Stimulated activated CD4-positive, alpha-beta T cell treated with anti-CD3 and anti-CD28 coated beads, Interleukin-4, amount 100 ng/mL, for 4 hours (primary cell): ENCODE measurements at places on chromosomes 3 and 15.

GRCh38 chr15:63232943-63233342, 43.5 kb downstream of the RAB8B start:
- no peak for DNase-seq

GRCh38 chr15:27123808-27124207, 152.8 kb downstream of the GABRG3 start:
- no peak for DNase-seq

DNA sequence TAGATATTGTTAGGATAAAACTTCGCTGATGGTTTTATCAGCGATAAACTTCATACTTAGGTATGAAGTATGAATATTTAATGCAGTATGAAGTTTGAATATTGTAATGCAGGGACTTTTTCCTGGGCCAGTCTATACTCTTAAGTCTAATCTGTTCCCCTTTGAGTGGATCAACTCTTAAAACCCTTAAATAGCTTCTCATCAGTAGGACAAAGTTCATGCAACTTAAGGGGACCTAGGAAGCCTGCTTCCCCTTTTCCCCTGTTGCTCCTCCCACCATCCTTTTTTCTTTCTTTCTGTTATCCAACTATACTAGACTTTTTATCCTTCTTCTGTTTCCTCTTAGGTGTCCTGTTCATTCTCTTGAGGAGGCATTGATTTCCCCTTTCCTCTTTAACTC, 78.7 kb downstream of the MITF start:
- DNase-seq, result no peak

DNA sequence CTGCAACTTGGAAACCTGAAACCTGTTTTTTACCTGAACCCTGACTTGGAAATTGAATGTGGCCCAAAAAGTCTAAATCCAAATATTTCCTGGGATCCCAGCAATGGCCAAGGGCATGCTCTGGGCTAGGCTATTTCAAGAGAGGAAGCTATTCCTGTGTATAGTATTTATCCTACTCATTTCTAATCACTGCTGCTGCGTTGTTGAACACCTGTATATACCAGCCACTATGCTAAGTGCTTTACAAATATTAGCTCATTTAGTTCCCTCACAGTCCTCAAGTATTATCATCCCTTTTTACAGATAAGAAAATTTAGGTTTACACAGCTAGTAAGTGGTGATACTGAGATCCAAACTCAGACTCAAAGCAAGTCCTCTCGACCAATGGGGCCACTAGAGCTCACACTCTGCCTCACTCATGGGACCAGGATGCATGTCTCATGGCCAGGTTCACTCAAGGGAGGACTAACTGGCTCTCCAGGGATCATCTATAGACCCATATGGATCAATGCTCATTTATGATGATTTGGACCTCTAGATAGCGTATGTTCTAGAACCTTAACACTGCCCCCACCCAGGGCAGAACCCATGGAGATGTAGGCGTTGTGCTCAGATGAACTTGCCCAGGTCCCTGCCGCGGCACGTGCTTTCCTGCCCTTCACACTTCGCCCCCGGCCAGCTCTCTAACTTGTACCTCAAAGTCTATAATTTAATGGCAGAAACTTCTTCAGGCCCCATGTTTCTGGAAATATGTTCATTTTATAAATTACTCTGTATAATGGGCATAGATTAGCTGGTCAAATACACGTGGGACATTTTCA, 2.6 kb upstream of the CCR4 start:
- no peak for DNase-seq

DNA sequence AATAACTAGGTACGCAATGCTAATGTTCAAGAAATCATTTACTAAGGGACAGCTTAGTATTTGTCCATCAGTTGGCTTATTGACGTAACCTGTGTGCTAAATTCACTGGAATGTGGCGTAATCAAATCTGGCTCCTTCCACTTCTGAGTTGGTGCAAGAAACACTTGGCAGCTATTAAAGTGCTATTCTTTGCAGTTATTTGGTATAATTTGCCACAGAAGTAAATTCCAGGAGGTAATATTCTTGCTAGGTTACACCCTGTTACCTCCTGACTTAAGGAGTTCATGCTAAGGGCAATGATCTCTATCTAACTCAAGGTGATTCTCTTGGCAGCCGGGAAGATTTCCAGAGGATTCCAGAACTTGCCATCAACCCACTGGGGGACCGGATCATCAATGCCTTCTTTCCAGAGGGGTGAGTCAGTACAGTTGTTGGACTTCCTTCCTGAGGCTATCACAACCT, 25.5 kb downstream of the CHP1 start:
- no peak for DNase-seq

DNA sequence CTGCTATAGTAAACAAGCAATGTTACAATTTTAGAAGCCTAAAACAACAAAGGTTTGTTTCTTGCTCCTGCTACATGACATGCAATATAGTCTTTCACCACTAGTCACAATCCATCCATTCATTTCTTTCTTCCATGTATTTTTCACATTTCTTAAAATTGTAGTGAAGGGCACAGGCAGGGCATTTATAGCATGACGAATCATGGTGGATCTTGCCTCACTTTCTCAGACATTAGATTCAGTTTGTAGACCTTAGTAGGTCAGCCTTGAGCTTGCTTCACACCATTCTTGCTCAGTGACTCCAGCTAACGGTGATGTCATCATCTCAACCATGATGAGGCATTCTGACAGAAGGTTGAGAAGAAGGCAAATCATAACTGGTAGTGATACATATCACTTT, 546.8 kb downstream of the TBL1XR1 start:
- no peak for DNase-seq

DNA sequence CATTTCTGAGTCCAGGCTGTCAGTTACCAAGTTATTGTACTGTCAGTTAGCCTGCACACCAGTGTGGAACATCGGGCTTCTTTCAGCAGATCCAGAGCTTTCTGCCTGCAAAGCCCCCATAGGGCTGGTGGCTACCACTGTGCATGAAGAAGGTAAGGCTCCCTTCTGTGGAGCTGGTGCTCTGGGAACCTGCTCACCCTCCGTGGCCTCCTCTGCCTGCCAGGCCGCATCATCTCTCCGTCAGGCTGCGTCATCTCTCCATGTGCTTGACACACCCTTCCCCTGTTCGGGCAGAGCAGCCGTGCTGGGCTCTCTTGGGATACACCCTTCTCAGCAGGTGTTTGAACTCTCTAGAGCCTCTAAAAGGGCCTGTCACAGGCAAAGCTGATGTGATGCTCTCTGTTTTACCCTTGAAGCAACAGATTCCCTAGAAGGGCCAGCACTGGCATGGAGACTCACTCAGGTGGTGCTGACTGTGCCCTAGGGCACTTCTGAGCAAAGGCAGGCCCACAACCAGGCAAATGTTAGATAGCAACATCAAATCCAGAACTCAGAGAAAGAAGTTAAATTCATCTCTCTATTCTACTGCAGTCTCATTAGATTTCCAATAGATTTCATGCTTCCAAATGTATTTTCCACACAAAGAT, 261.1 kb downstream of the EPHB1 start:
- DNase-seq, result no peak

DNA sequence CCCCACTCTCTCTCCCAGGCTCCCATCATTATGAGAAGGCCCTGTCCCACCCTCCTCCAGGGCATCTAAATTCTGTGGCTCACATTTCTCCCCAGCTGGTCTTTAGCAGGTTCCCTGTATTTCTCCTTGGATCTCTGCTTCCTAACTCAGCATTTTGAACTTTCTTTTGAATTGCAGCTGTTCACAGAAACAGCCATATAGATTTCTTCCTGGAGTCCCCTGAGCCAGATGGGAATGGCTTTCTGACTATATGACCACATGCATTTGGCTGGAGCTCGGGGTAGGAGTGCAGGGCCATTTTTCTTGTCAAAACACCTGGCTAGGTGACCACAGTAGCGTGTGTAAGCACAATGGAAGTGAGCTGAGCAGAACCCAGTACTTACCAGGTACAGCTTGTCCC, 22.0 kb downstream of the RBP2 start:
- DNase-seq, result no peak

- no peak for DNase-seq
Observed at GRCh38 chr15:46556010-46556409, 921.2 kb downstream of the SQOR start.

DNA sequence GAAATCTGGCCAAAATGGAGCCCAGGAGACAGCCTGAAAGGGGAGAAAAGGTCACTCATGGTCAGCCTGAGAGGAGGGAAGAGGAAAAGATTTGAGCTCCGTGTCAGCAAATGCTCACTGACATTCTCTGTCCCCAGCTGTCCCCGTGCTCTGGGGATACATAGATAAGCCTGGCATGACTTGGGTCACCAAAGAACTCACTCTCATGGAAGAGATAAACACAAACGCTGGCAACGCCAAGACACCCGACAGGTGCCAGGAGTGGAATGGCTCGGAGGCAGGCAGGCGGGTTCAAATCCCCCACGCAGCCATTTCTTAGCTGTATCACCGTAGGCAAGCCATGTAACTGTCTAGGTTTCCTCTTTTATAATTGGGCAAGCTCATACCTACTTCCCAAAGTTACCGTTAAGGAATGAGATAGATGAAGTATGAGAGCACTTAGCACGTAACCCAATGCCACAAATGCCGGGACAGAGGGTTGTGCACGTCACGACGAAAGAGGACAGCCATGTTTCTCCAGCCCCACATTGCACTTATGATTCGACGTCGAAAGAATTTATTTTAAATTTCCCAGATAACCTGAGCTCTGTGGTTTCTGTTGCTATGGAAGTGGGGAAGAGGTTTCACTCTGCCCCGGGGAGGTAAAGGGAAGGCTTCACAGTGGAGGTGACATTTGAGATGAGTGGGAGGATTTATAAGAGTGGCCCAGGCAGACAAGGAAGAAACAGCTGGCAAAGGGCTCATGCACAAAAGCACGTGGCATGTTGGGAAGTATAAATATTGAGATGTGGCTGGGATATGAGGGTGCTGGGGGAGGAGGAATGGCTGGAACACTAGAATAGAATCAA, 41.4 kb upstream of the TSEN2 start:
- no peak for DNase-seq

DNA sequence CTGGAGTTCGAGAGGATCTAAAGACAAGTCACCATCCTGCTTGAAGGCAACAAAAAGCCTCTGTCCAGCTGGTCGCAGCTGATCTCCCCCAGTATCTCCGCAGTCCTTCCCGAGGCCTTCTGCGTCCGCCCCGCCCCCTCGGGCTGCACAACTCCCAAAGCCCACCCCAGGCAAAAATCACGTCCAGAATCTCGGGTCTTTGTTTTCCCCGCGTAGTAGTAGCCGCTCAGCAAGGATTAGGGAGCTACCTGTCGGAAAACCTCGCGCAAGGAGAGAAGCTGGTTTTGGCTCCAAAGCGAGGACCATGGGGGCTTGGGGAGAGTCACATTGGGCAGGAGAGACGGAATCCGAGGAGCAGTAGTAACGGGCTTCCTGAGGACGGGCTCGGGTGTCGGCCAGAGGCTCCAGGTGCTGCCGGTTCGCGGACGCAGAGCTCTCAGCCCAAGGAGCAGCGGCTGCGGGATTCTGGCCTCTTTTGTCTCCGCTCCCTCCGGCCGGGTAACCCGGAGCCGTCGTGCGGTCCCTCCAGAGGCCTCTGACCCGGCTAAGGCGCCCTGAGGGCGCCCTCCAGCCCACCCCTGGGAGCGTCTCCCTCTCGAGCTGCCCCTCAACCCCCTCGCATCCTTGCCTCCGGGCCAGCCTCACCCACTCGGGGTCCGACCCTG, 401 bp downstream of the ZSCAN29 start:
- no peak for DNase-seq

GRCh38 chr15:39491886-39492490, 88.9 kb upstream of the THBS1 start:
- DNase-seq, result no peak

- DNase-seq, result no peak
Observed at GRCh38 chr3:13164893-13165492, 91.8 kb upstream of the IQSEC1 start.

DNA sequence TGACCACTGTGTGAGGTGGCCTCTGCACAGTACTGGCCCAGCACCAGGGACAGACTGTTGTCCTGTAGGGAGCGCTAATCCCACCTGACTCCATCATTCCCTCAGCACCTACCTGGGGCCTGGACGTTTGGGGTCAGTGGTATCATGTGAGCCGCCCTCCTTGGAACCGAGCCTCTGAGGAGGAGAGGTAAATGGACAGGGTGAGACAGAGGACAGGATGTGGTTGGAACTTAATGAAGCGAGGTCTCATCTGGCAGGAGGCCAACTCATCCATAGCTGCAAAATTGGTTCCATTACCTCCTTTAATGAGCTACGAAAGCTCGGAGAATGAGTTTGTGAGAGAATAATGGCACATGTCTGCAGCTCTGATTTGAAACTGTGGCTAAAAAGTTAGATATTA, 13.9 kb downstream of the MAPKAPK3 start:
- no peak for DNase-seq

GRCh38 chr15:95363646-95364045, 966.9 kb upstream of the NR2F2 start:
- no peak for DNase-seq

DNA sequence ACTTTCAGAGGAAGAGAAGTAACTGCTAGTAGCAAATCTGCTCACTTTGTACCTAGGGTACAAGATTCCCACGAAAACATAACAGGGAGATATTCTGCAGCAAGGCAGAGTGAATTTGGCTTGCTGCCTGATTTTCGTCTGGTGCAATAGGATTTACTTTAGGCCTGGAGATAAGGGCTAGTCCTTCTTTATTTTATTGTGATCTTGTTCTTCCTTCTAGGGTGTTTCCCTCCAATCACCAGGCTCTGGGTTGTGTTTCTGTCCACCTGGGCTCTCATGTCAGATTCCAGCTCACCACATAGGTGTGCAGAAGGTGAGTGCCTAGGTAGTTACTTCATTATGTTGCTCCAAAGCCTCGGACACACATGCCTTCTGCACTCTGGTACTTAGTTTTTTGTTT, 211.8 kb upstream of the RGMA start:
- DNase-seq, result no peak

GRCh38 chr15:87213626-87214025, 1042.9 kb downstream of the NTRK3 start:
- no peak for DNase-seq

DNA sequence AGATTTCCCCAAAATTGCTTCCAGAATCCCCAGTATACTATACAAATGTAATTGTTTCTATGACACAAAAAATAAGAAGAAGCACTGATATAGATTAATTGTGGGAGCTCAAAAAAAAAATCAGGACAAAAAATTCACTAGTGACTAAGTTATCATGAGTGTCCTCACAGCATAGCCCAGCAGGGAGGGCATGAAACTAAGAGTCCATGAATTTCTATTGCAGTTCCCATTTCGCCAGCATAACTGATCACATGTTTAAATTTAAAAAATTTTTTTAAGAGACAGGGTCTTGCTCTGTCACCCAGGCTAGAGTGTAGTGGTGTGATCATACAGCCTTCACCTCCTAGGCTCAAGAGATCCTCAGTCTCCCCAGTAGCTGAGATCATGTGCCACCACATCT, 10.6 kb downstream of the NCEH1 start:
- no peak for DNase-seq

- DNase-seq, result no peak
Observed at GRCh38 chr3:66104535-66104934, 65.8 kb upstream of the MAGI1 start.

DNA sequence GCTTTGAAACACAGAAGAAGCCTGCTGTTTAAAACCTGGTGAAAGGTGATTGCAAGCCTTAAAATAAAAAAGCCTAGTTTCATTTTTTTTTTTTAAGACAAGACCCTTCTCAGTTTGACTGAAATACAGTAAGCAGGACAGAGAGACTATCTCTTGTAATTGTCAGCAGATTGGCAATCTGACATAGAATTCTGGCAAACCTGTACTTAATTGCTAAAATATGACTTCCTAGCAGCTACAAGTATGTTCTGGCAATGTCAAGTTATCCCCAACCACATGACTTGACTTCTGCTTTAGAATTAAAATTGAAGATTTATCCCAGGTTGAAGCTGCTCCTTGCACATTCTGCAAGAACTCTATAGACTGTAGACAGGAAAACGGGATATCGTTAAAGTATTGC, 232.8 kb upstream of the NR2F2 start:
- no peak for DNase-seq

GRCh38 chr3:141231952-141232823, 563 bp downstream of the PXYLP1 start:
- no peak for DNase-seq
